ENCODE measurements at places on chromosomes 2 and 18.

- no peak for DNase-seq
Observed at GRCh38 chr2:102891296-102891695, 129.5 kb downstream of the TMEM182 start.

- DNase-seq: no peak
Observed at GRCh38 chr2:98478088-98478551, 33.5 kb downstream of the INPP4A start.

DNA sequence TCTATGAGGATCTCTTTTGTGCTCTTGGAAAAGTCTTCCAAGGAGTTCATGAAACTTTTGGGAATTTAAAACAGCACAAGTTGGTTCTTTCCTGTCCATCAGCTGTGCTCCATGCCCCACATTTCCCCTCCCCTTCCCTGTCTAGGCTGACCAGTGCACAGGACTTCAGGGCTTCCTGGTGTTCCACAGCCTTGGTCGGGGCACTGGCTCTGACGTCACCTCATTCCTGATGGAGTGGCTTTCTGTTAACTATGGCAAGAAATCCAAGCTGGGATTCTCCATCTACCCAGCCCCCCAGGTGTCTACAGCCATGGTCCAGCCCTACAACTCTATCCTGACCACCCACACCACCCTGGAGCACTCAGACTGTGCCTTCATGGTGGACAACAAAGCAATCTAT is 8.1 kb upstream of the DNAJB2 start:
- DNase-seq: no peak

GRCh38 chr2:176338395-176338794 is 69.2 kb downstream of the MTX2 start:
- no peak for DNase-seq

DNA sequence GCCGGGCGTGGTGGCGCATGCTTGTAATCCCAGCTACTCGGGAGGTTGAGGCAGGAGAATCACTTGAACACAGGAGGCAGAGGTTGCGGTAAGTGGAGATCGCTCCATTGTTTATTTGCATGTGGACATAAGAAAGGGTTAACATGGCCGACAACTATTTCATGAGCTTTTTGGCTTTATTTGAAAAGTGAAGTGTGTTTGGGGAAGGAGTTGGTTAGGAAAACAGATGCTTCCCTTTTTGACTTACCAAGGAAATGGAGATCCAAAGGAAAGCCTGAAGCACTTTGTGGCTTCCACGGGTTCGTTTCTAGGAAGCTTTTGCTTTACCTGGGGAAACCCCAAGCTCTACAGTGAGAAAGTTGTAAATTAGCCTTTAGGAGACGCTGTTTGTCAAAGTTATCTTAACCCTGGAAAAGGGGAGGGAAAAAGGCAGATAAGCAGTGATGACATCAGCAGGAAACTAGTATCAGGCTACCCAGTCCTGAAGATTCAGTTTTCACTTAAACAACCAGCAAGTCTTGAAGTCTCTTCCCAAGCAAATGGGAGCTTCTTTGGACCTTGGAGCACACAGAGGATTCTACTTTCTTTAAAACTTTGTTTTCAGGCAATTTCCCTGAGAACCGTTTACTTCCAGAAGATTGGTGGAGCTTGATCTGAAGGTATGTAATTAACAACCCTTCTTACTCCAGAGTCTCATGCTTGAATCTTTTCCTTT is at the start of gene CASP10:
Gene CASP10, plus strand, starts transcription at position 492 of the 715 bp plus-strand sequence. CDS start 2,637 bp downstream, outside the sequence.
- no peak for DNase-seq

- DNase-seq: no peak
Observed at GRCh38 chr2:215862351-215862771, 151.0 kb downstream of the MREG start.

GRCh38 chr2:134630504-134631159 is 88.2 kb downstream of the TMEM163 start:
- DNase-seq: no peak
